Cortex of kidney (tissue), 1 donor: ENCODE measurements at places on chromosomes 13 and 19.

- DNase-seq, result no peak
Observed at GRCh38 chr19:5153601-5154128, 184.8 kb downstream of the KDM4B start.

GRCh38 chr19:58566989-58567388, 6.1 kb downstream of the MZF1 start:
- no peak for DNase-seq

DNA sequence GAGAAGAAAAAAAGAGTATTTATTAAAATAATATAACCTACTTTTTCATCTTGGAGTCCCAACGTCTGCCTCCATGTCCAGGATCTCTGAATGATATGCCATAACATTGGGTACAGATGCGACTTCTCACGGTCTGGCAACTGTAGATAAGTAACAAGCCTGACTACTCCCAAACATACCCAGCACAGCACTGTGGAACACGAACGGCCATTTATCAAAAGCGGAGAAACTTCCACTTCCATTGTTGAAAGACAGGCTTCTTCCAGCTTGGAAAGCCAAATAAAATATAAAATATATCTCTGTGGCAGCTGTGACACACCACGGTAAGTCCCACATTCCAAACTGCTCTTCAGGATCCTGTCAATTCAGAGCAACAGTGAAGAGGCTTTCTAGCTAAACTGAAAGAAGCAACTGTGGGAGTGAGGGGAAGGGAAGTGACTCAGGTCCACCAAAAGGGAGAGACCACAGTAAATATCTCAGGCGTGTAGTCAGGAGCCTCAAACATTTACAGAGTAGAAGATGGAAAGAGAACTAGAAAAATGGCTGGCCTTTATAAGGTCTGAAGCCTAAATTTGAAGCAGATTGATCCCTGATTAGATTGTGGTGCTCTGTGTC, 331.7 kb downstream of the LIG4 start:
- no peak for DNase-seq

GRCh38 chr19:748274-748598, 2.7 kb upstream of the MISP start:
- no peak for DNase-seq

DNA sequence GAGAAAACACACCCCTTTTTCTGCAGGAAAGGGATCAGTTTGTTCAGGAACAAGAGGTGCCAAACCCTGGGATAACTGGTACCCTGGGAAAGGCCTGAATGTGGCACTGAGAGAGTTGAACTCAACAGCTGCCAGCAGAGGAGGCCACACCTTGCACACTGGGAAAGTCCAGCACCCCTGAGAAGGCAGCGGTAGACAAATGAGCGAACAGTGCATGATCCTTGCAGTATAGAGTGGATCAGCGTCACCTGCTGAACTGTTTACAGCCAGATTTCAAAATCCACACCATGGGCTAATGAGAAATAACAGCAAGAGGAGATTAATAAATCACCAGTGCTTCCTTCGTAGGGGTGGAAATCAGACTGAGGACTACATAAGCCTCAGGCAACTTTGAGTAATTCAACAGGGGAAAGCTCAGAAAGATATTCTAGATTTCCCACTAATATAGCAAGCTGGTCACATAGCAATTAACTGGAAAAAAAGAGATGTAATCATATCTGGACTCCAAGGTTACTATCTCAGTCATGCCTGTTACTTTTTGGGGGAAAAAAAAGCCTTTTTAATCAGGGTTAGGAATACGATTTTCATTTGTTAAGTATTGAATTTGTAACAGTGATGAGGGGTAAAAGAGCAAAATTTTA, 52.0 kb downstream of the DCT start:
- DNase-seq, result no peak

DNA sequence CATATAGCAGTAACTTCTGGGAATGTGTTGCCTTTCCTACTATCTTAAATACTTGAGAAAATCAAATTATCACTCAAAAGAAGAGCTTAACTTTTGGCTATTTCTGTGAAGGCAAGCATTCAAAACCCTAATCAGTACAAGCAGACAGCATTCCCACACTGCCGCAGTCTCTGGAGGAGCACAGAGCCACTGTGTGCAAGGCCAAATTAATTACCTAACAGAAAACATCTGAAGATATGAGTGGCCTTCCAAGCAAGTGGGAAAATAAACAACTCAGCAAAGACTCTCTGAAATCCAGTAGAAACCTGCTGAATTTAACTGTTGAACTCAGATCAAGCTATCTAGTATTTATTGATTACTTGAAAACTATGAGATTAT, 68.2 kb downstream of the COL4A1 start:
- no peak for DNase-seq

- DNase-seq, result no peak
Observed at GRCh38 chr13:95298169-95298965, 2.9 kb downstream of the ABCC4 start.

DNA sequence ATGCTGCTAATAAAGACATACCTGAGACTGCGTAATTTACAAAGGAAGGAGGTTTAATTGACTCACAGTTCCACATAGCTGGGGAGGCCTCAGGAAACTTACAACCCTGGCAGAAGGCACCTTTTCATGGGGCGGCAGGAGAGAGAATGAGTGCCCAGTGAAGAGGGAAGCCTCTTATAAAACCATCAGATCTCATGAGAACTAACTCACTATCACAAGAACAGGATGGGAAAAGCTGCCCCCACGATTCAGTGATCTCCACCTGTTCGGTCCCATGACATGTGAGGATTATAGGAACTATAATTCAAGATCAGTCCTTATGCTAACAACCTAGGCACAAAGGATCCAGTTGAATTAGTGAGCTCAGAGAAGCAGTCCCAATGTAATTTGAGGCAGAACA, 59.4 kb downstream of the GPC6 start:
- DNase-seq, result no peak

GRCh38 chr19:718991-719512, 10.3 kb downstream of the PALM start:
- DNase-seq, result no peak

GRCh38 chr13:36879218-36879938, 40.7 kb downstream of the SMAD9 start:
- no peak for DNase-seq

GRCh38 chr13:93789058-93789457, 562.5 kb downstream of the GPC6 start:
- DNase-seq, result no peak

- no peak for DNase-seq
Observed at GRCh38 chr19:13817018-13817614, 21.9 kb downstream of the ZSWIM4 start.

DNA sequence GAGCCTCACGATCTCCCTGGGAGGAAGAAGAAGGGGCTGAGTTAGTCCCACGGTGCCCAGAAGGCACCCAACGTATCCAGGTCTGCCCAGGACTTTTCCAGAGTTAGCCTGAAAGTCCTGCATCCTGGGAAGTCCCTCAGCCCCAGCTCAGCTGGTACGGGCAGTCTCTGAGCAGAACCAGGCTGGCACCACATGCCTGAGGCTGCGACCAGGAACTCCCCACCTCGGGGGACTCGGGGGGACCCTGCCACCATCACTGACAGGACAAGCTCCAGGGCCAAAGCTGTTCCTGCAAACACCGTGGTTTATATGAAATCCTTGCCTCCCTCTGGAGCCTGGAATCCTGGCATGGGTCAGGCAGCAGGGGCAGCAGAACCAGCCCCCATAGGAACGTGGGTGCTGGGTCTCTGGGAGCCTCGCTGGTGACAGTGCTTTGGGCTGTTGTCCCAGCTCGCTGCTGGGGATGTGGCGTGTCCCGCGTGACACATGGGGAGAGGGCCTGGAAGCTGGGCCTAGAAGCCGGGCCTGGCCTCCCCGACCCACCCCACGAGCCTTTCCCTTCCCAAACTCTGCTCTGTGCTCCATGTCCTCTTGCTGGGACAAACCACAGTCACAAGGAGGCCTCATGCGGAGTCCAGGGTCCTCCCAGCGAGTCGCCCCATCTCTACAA, 55.5 kb downstream of the GNG7 start:
- no peak for DNase-seq

DNA sequence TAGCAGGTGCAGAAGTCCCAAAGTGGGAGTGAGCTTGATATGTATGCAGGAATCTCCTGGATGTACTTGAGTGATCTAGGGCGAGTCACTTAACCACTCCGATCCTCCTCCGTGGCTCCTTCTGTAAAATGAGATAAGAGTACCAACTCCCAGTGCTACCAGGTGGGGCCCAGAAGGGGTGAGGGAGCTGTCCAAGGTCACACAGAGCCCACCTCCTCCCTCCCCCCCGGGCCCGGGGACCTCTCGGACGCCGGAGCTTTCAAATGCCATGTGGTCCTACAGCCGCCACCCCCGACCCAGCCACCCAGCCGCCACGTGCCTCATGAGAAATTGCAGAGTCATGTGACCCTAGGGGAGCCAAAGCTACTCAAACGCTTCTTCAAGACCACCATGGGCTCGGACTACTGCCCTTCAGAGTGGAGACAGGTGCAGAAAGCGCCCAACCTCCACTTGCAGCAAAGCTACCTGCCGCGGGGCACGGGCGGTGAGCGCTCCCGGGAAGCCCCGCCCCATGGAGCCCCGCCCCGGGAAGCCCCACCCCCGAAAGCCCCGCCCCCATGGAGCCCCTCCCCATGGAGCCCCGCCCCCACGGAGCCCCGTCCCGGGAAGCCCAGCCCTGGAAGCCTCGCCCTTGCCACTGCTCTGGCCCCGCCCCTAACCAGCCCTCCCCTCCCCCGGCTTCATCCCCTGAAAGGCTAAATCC, 10.1 kb upstream of the ZNF358 start:
- DNase-seq, result no peak

- no peak for DNase-seq
Observed at GRCh38 chr13:75153386-75153785, 328.6 kb downstream of the TBC1D4 start.

DNA sequence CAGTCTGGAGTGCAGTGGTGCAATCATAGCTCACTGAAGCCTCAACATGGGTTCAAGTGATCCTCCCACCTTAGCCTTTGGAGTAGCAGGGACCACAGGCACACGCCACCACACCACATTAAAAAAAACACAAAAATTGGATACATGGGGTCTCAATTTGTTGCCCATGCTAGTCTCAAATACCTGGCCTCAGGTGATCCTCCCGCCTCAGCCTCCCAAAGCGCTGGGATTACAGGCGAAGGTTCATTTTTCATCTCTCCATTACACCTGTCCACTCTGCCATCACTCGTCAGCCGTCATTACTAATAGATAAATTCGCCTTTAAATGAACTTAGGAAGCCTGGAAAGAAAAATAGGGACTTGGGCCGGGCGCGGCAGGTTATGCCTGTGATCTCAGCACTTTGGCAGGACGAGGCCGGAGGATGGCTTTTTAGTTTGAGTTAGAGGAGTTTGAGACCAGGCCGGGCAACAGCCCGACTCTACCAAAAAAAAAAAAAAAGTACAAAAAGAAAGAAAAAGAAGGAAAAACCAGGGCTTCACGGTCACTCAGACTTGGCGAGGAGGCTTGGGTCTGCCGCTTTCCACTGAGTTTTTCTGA, 685 bp upstream of the SUPT5H start:
- DNase-seq, result no peak

DNA sequence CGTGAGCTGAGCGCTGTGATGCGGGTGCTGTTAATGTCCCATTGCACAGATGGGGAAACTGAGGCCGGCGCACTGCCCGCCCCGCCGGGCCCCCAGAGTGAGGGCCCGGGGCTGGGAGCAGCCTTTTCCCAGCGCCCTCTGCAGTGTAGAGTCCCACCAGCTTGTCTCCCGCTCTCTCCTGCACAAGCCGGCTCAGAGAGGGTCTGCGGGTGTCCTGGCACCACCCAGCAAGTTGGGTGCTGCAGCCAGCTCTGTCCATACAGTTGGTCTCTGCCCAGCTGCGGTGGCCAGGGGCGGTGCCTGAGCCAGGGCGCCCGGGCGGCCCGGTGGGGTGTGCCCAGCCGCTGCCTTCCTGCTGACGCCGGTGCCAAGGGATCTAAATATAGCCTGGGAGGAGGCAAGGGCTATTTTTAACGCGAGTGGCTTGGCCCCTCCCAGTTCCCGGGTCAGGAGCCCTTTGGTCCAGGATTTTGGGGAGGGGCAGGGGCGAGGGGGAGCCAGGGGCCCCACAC, 19.3 kb downstream of the GADD45B start:
- no peak for DNase-seq

GRCh38 chr19:47447470-47448359, 24.0 kb downstream of the SLC8A2 start:
- DNase-seq, result no peak

- no peak for DNase-seq
Observed at GRCh38 chr19:48113190-48113917, 2.7 kb upstream of the PLA2G4C start.

- DNase-seq, result no peak
Observed at GRCh38 chr13:45149964-45150363, 29.7 kb downstream of the GTF2F2 start.

GRCh38 chr13:74795526-74795925, 661.3 kb upstream of the KLF12 start:
- DNase-seq, result no peak

- no peak for DNase-seq
Observed at GRCh38 chr13:29718694-29719093, 123.2 kb upstream of the SLC7A1 start.

DNA sequence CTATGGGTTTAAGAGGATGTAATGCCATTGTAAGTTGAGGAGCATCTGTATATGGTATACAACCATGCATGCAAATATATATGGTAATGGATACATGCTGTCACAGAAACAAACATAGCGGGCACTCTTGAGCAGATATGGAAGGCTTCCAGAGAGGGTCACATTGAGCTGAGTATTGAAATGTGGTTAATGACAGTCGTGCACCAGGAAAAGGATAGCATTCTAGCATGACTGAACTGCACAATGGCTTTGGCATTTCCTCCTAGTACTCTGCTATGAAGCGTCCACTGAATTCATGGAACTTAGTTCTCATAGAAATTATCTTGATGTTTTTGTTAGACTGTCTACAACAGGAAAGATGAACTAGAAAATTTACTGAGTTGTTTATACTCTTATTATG, 25.2 kb downstream of the DGKH start:
- DNase-seq, result no peak

GRCh38 chr13:94764576-94765321, 52.4 kb upstream of the SOX21 start:
- DNase-seq, result no peak

- no peak for DNase-seq
Observed at GRCh38 chr19:10395917-10396316, 7.4 kb downstream of the CDC37 start.

- no peak for DNase-seq
Observed at GRCh38 chr13:46831588-46832194, 34.7 kb upstream of the ESD start.

DNA sequence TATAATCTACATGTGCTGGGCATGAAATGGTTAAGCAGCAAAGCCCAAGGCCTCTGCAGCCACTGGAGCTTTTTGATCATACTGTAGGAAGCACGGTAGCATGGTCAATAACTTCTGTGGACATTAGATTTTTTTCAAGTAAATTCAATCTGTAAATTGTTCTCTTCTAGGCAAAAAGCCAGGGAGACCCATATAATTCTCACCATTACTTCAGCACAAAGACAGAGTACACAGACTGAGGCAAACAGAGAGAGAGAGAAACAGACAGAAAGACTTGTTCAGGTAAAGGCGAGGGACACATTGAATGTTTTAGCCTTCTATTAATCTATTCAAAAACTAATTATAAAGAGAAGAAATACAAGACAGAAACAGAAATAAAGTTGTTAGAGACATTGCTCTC, 349.4 kb downstream of the RFC3 start:
- no peak for DNase-seq
